ENCODE measurements at places on chromosomes 1 and 21. TPM values are rescaled to one million over a fixed set of nuclear protein-coding genes. Genes with fewer than 3 reads are reported as not detected.
A peak's percentile ranks its signal among the peaks of the same experiment; 100 is the strongest.

- H3K27me3 ChIP-seq = peaks cover 14% of the 10 kb centered on the region
- DNase-seq = peak; percentile 52
These were observed 1.9 kb downstream of the LY9 start for GRCh38 chr1:160797861-160798273.

DNA sequence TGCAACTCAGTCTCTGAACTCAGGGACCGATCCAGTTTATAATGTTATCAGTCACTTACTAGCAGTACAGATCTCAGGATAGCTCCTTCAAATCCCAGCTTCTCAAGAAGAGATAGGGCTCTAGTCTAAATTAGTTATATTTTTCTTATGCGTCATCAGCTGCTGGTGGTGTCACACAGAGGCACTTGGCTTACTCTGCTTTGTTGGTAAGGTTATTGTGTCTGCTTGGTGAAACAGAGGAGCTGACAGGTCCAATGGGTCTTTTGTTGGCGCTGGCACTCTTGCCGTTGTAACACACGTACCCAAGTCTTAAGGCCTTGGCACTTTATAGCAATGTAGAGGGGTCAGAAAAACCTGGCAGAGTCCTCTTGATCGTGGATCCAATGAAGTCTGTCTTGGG is 12.2 kb downstream of the TOR1AIP2 start:
- peaks cover 9% of the 10 kb centered on the region for H3K4me1 ChIP-seq
- no peak overlapping the region for H3K27ac ChIP-seq
- no peaks in the 10 kb centered on the region for H3K27me3 ChIP-seq
- no peak overlapping the region for H3K4me3 ChIP-seq
- no peak for DNase-seq
- H3K36me3 ChIP-seq = peaks cover 34% of the 10 kb centered on the region

GRCh38 chr1:206679738-206680211 is 4.9 kb upstream of the MAPKAPK2 start:
- peaks cover 53% of the 10 kb centered on the region for H3K4me1 ChIP-seq
- no peaks in the 10 kb centered on the region for H3K36me3 ChIP-seq
- H3K27ac ChIP-seq = peak overlapping the region; percentile 59
- H3K4me3 ChIP-seq = peak overlapping the region; percentile 27

- peaks cover 30% of the 10 kb centered on the region for H3K4me1 ChIP-seq
- no peak overlapping the region for H3K27ac ChIP-seq
- no peak overlapping the region for H3K4me3 ChIP-seq
- no peaks in the 10 kb centered on the region for H3K27me3 ChIP-seq
These were observed 83.4 kb downstream of the ASH1L start for GRCh38 chr1:155479205-155479604.

- no peak overlapping the region for H3K27ac ChIP-seq
- no peaks in the 10 kb centered on the region for H3K27me3 ChIP-seq
- no peak for DNase-seq
- no peaks in the 10 kb centered on the region for H3K4me1 ChIP-seq
These were observed 132.5 kb upstream of the DPT start for GRCh38 chr1:168861421-168862004.

GRCh38 chr1:206932177-206932576 is 10.4 kb upstream of the FCMR start:
- H3K36me3 ChIP-seq = no peaks in the 10 kb centered on the region
- H3K27ac ChIP-seq = no peak overlapping the region
- H3K4me3 ChIP-seq = no peak overlapping the region
- H3K27me3 ChIP-seq = no peaks in the 10 kb centered on the region

DNA sequence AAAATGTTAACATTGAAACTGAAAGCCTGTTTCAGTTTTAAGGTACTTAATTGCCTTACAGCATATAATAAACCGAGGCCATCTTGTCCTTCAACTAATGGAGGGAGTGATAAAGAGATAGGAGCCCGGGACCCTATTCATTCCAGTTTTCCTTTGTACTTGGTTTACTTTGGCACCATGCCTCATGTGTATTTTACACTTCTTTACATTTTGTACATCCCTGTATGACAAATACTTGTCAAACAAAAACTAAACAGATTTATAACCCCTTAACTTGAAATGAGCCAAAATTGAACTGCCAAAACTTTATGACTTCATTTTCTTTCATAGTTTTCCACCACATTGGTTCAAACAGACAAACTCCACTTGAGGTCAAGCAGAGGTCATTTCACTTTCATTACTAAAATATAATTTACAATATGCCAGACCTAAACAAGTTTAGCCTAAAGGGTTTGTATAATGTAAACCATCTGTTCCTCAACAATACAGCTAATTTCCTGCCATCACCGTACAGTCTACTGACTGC is 30.9 kb upstream of the UBE2U start:
- peaks cover 3% of the 10 kb centered on the region for H3K27me3 ChIP-seq
- H3K4me1 ChIP-seq = peaks cover 14% of the 10 kb centered on the region
- no peak for DNase-seq
- H3K4me3 ChIP-seq = no peak overlapping the region
- no peaks in the 10 kb centered on the region for H3K36me3 ChIP-seq

DNA sequence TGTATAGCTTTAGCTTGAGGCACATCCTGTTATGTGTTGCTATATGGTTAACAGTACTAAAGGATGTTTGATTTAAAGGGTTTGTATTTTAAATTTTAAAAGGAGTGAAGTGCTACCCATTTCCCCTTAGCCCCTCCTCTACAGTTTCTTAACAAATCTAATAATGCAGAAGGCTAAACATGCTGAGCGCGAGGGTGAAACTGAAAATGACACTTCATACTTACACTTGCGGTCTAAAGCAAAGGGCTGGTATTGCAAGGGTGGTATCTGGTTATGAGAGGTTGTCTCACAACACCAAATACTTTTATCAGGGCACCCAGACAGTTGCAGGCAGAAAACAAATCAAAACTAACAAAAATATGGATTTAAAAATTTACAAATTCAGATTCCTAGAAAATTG is 172.3 kb downstream of the SIPA1L2 start:
- peaks cover 16% of the 10 kb centered on the region for H3K4me1 ChIP-seq
- H3K27me3 ChIP-seq = no peaks in the 10 kb centered on the region
- no peak overlapping the region for H3K27ac ChIP-seq
- no peaks in the 10 kb centered on the region for H3K36me3 ChIP-seq
- DNase-seq = peak; percentile 11

- H3K27ac ChIP-seq = no peak overlapping the region
- no peak for DNase-seq
- H3K27me3 ChIP-seq = no peaks in the 10 kb centered on the region
- no peaks in the 10 kb centered on the region for H3K4me1 ChIP-seq
- H3K4me3 ChIP-seq = no peak overlapping the region
- H3K36me3 ChIP-seq = no peaks in the 10 kb centered on the region
These were observed 127.9 kb upstream of the MROH9 start for GRCh38 chr1:170807432-170807831.

DNA sequence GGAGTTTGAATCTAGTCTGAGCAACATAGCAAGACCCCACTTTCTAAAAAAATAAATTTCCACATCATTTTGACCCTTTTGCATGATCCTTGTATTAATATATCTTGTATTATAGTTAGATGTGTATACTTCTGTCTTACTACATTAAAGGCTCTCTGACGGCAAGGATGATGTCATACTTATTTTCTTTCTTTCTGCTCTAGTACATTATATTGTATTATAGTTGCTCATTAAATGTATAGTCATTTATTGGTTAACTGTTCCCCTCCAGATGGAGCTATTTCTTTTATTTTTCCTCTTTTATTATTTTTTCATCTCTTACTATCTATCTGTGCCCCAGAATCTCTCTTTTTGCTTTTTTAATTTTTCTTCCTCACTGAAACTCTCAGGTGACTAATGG is 15.0 kb upstream of the OLFML2B start:
- no peak overlapping the region for H3K4me3 ChIP-seq
- no peak overlapping the region for H3K27ac ChIP-seq
- peaks cover 4% of the 10 kb centered on the region for H3K27me3 ChIP-seq
- no peaks in the 10 kb centered on the region for H3K36me3 ChIP-seq
- DNase-seq = no peak

DNA sequence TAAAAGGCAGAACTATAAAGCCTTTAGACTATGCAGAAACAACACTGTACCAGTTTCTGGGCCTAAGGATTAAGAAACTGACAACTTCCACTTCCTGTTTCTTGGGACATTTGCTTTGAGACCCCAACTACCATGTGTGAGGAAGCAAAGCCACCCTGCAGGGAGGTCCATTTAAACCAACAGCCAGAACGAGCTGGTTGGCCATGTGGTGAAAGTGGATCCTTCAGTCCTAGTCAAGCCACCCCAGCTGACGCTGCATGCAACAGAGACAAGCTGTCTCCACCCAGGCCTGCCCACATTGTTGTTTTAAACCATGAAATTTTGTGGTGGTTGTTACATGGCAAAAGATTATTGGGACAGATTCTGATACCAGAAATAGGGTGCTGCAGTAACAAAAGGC is 31.8 kb upstream of the SLFNL1 start:
- H3K27ac ChIP-seq = no peak overlapping the region
- H3K4me1 ChIP-seq = no peaks in the 10 kb centered on the region

- peaks cover 3% of the 10 kb centered on the region for H3K27me3 ChIP-seq
- H3K4me3 ChIP-seq = no peak overlapping the region
- DNase-seq = no peak
These were observed 28.1 kb downstream of the KCNA10 start for GRCh38 chr1:110490791-110491451.

- H3K27ac ChIP-seq = no peak overlapping the region
- no peak for DNase-seq
- H3K36me3 ChIP-seq = no peaks in the 10 kb centered on the region
- H3K4me3 ChIP-seq = no peak overlapping the region
- no peaks in the 10 kb centered on the region for H3K4me1 ChIP-seq
- H3K27me3 ChIP-seq = peaks cover 2% of the 10 kb centered on the region
These were observed 87.6 kb downstream of the HMCN1 start for GRCh38 chr1:185821612-185822385.

DNA sequence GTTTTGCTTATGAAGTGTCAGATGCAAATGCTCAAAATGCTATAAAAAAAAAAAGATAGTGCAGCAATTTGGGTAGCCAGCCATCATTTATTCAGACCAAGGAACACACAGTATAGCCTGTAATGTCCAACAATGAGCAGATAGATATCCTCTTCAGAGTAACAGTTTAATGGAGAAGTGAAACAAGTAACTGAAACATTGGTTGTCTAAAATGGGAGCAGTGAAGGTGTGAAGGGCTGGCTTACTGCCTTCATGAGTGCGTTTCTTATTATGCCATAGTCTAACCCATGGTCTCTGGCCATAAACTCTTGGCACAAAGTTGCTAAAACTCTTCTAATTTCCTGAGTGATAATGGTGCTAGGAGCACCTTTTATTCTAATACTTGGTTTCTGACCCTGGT is 11.4 kb downstream of the RGS5 start:
- H3K27ac ChIP-seq = no peak overlapping the region
- no peaks in the 10 kb centered on the region for H3K4me1 ChIP-seq
- H3K36me3 ChIP-seq = no peaks in the 10 kb centered on the region
- H3K27me3 ChIP-seq = no peaks in the 10 kb centered on the region
- H3K4me3 ChIP-seq = no peak overlapping the region

GRCh38 chr1:55559161-55559611 is 344.0 kb upstream of the USP24 start:
- no peaks in the 10 kb centered on the region for H3K4me1 ChIP-seq
- DNase-seq = no peak
- no peak overlapping the region for H3K4me3 ChIP-seq
- no peaks in the 10 kb centered on the region for H3K36me3 ChIP-seq
- no peaks in the 10 kb centered on the region for H3K27me3 ChIP-seq
- no peak overlapping the region for H3K27ac ChIP-seq

DNA sequence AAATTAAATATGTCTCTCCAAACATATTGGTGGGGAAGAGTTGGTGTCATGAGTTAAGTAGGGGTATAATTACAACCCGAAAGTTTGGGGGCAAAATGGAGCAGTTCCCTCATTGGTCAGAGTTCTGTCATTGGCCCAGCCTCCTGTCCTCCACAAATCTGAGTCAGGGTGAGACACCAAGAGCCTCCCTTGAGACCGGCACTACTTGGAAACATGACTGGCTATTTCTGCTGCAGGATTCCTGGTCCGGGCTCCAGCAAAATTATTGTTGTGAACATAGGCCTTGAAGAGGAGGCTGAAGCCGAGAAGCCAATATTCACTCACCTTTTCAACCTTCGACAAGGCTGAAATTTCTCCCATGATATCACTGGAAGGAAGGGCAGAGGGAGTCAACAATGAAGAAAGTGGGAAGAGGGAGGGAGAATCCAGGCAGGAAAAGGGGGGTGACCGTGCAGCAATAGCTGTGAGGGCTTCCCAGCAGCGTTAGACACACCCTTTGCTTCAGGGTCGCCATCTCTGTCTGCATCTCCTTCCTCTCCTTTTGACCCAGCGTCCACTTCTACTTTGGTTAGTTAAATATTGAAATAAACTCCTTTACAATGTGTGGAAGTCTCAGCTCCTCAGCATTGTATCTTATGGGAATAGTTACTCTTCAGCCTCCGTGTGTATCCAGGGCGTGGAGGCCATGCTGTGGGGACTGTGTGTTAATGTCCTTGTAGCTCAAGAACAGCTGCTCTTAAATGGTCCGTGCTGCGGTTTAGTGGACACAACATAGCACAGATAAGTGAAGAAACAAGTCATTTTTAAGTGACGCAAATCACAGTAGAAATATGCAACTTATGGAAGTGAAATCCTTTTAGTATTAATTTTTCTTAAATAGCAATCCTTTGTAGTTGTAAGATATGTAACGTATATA is 307.4 kb downstream of the DISC1 start:
- no peak for DNase-seq
- no peak overlapping the region for H3K4me3 ChIP-seq
- peaks cover 6% of the 10 kb centered on the region for H3K27me3 ChIP-seq
- no peaks in the 10 kb centered on the region for H3K4me1 ChIP-seq
- H3K27ac ChIP-seq = no peak overlapping the region

DNA sequence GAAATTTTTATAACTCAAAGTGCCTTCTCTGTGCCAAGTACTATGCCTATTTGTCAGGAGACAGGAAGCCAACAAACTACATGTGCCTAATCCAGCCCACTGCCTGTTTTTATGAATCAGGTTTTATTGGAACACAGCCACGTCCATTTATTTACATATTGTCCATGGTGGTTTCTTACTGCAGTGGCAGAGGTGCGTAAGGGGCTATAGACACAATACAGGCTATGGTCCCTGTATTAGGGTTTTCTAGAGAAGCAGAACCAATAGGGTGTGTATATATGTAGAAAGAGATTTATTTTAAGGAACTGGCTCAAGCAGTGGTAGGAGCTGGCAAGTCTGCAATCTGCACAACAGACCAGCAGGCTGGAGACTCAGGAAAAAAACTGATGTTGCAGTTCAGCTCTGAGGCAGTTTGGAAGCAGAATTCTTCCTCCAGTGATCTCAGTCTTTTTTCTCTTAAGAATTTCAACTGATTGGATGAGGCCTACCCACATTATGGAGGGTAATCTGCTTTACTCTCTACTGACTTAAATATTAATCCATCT is 15.4 kb downstream of the PPIE start:
- H3K36me3 ChIP-seq = peaks cover 44% of the 10 kb centered on the region
- H3K27ac ChIP-seq = no peak overlapping the region
- no peaks in the 10 kb centered on the region for H3K4me1 ChIP-seq
- no peak overlapping the region for H3K4me3 ChIP-seq
- DNase-seq = no peak
- H3K27me3 ChIP-seq = no peaks in the 10 kb centered on the region

- no peak for DNase-seq
- no peaks in the 10 kb centered on the region for H3K36me3 ChIP-seq
- H3K27me3 ChIP-seq = peaks cover 12% of the 10 kb centered on the region
- no peak overlapping the region for H3K27ac ChIP-seq
- no peak overlapping the region for H3K4me3 ChIP-seq
These were observed 23.3 kb downstream of the INAVA start for GRCh38 chr1:200918006-200918405.

Gene SLC35F3
- total RNA-seq = 8.2 TPM

Gene RCSD1
- 81.9 TPM for total RNA-seq

Gene S100A2
- 1.1 TPM for total RNA-seq

Gene MIXL1
- not detected for total RNA-seq

Gene ZNF670
- total RNA-seq = 2.9 TPM

Gene SPRR2B
- not detected for total RNA-seq

Gene LSS
- total RNA-seq = 15.8 TPM

Gene S100A8
- total RNA-seq = not detected

Gene HLX
- 5.1 TPM for total RNA-seq

Gene GPR153
- 1.6 TPM for total RNA-seq

Gene LIPI
- total RNA-seq = not detected

Gene SMIM1
- total RNA-seq = 1.0 TPM

Gene FMOD
- 4.1 TPM for total RNA-seq
